Activated CD4-positive, alpha-beta T cell treated with anti-CD3 and anti-CD28 coated beads, Interleukin-2, amount 10 ng/mL, durations not matched to agents 7 days and 5 days (primary cell): ENCODE measurements at places on chromosomes 3 and 15. TPM values are rescaled to one million over a fixed set of nuclear protein-coding genes. Genes with fewer than 3 reads are reported as not detected.

Gene AADACL2
- not detected for total RNA-seq

Gene STRA6
- not detected for total RNA-seq

Gene COLQ
- total RNA-seq: 3.3 TPM

Gene STAB1
- total RNA-seq: 0.02 TPM

Gene TRIM71
- total RNA-seq: not detected

Gene RLBP1
- total RNA-seq: not detected

Gene SCG5
- 2.5 TPM for total RNA-seq

Gene LRRC31
- total RNA-seq: not detected

Gene WWTR1
- total RNA-seq: 0.77 TPM

Gene RBP2
- not detected for total RNA-seq

Gene IGF2BP2
- 0.62 TPM for total RNA-seq

Gene SPTBN5
- 1.2 TPM for total RNA-seq
